ENCODE measurements at places on chromosomes 4 and X.

- no peak for DNase-seq
Observed at GRCh38 chrX:96685210-96686099, 813 bp downstream of the DIAPH2 start.

DNA sequence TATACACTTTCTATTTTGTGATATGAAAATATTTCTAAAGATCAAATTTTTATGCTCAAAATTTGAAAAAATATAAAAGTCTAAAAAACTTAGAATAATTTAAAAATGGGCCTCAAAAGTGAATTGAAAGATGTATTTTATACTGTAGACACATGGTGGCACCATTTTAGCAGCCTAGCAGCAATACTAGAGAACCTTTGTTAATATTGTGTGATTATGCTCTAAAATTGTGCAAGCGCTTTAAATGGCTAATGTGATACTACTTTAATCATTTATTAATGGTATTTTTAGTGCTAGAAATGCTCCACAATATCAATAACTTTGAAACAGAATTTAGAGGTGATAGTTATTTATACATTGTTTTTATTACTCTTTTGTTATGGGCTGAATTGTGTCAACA is 3.7 kb upstream of the GUF1 start:
- no peak for DNase-seq

DNA sequence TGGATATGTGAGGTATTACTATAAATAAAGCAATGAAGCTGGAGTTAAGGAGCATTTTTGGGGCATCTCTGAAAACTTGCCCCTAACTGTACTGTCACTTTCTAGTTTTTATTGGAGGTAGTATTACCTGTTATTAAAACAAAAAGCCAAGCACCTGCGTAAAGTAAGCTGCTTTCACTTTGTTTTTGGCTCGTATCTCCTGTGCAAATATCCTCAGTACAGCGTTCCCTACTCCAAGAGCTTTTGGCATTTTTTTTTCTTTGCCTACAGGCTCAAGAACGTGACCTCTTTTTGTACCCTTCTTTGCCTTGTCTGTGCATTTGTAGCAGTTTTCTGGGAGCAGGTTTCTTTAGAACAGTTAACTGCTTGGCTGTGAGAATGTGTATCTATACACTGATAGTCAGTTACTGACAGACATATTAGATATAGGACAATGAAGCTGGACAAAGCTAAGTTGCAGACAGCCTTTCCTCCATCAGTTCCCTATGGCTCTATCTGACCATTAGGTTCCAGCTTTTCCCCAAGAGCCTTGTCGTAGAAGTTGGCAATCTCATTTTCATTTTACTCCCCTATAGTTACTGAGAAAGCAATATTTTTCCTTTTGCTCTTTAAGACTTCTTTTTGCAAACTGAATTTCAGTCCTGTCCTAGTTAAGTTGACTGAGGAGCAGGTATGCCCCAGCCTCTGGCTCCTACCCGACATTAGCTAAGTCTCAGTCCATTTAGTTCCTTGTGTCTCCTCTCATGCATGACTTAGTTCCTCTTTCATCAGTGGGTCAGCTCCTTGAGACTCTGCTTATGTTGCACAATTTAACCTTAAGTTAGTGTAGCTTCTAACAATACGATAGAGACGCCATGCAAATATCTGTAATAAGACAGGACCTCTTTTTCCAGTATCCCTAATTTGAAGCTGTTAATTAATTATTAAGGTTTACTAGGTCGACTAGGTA is 71.5 kb upstream of the HPRT1 start:
- no peak for DNase-seq

- DNase-seq = no peak
Observed at GRCh38 chr4:2260344-2261109, 1.4 kb downstream of the MXD4 start.

- no peak for DNase-seq
Observed at GRCh38 chrX:23304881-23305280, 29.8 kb upstream of the PTCHD1 start.
